ENCODE measurements at places on chromosomes 4 and X.
A peak's percentile ranks its signal among the peaks of the same experiment; 100 is the strongest.

DNA sequence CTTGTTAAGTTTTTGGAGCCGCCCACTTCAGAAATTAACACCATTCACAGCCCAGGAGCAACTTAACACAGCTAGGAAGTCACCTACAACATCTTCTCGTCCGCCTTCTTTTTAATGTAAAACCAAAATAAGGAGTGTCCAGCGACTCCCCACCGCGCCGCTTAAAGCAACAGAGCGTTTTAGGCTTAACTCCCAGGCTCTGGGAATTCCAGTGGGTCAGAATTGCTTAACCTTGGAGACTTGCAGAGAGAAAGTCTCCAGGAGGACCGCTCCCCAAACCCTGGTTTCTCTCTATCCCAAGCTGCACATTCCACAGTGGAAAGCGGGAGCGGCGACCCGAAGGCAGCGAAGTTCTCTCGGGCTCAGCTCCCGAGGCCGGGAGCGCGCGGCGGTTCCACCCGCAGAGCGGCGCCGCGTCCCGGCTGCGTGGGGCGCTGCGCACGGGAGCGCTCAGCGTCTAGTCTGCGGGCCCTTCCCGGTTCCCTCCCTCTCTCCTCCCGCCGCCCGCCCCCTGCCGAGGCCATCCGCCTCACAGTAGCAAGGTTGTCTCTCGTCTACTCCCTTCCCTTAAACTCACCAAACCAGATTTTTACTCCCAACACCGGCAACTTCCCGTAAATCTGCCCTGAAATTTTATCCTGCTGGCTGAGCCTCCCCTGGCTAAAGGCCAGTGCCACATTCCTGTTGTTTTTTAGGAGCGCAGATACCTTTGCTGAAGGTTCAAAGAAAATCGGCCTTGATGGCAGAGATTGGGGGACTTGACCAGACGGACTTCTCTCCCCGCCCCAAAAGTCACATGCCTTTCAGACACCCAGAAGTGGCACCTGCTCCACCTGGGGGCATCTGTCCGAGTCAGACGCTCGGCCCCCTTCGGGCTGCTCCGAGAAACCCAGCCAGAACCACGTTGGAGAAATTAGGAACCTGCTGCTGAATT lies at the start of gene RBM47:
Gene RBM47 (minus strand): TSS at position 464 of the 934 bp plus-strand sequence. CDS start 190,971 bp downstream, outside the sequence.
- DNase-seq, result peak; percentile 44

DNA sequence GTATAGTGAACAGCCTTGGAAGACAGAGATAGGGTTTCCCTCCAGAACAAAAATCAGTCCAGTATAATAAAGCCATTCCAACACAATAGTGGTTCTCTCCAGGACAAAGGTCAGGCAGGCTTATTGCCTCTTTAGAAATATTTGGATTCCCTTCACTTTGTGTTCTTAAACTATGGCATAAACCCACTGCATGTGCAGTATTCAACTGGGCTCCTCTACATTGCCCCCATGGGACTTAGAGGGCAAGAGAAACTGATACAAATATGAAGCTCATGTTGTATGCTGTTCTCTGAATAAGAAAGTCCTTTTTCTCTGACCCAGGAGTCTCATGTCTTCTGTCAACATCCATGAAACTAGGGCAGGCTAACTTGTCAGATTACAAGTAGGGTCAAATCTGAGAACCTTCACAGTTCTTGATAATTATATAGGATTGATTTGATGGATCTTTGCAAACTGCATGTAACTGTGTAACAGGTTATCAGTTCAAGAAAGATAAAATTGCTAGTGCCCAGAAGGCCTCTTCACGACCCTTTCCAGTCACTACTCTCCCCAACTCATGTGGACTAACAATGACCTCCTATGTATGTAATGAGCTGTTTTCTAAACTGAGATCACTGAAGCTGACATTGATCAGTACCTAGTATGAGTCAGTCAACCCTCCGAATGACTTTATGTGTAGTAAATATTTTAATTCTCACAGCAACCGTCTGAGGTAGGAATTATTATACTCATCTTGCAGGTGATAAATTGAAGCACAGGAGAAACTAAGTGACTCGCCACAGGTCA lies 31.9 kb upstream of the FAM9C start:
- DNase-seq, result no peak

- DNase-seq, result no peak
Measured at GRCh38 chr4:3524349-3524748, 7.9 kb downstream of the LRPAP1 start.

DNA sequence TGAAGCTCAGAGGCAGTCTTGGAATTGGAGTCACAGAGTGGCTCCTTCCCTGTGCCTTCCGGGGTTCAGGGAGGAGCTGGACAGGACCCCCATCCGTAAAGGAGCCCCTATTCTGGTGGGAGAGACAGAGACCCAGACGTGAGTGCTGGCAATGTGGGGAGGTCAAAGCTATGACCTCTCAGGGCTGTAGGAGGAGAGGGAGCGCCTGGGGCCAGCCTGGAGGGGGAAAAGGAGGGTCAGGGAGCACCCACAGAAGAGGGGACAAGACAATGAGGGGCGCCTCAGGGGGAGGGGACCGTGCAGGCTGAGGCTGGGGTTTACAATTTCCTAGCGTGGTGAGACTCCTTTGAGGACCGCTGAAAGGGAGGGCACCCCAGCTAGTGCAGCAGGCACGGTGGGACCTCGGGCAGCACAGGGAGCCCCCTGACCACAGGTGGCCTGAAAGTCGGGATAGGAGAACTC lies 97.9 kb upstream of the LRPAP1 start:
- DNase-seq, result no peak

DNA sequence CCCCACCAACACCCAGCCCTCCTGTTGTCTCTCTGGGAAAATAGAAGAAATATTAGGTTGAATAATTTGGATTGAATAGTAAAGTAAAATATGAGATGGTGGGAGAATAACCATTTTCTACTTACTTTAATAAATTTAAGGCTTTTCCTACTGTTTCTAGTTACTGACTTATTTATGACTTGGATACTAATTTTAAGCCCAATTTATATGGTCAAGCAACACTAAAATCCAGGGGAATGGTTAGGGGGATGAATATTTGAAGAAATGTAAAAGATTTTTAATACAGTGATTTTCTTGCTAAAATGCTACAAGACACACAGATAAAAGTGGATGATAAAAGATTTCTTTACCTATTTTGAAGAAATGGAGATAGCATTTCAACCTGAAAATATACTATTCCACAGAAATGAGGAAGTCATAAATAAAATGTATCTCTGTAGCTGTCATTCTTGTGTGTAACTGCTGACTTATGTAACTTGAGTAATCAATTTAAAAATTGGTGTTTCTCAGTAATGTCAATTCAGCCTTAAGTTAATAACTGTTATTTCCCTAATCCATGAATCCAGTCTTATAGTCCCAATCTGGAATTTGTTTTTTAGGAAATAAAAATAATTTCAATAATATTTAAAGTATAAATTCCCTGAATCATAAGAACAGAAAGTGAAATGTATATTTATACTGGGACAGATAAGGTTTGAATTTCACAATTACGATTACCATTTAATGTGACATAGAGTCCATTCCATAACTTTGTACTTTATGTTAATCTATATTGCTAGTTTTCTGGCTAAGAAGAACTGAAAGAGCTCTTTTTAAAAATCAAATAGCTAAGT lies 24.3 kb upstream of the IL2 start:
- DNase-seq, result no peak

DNA sequence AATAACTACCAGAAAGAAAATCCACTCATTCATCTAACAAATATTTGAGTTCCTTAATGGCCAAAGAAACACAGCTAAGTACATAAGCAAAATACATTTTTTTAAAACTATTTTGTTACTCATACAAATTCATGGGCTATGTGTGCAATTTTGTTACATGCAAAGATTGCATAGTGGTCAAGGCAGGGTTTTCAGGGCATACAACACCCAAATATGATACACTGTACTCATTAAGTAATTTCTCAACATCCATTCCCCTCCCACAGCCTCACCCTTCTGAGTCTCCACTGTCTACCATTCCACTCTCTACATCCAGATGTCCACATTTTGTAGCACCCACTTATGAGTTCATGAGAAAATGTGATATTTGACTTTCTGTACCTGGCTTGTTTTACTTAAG lies 58.2 kb downstream of the BRWD3 start:
- no peak for DNase-seq

- no peak for DNase-seq
Measured at GRCh38 chr4:65798498-65799127, 128.3 kb upstream of the EPHA5 start.

DNA sequence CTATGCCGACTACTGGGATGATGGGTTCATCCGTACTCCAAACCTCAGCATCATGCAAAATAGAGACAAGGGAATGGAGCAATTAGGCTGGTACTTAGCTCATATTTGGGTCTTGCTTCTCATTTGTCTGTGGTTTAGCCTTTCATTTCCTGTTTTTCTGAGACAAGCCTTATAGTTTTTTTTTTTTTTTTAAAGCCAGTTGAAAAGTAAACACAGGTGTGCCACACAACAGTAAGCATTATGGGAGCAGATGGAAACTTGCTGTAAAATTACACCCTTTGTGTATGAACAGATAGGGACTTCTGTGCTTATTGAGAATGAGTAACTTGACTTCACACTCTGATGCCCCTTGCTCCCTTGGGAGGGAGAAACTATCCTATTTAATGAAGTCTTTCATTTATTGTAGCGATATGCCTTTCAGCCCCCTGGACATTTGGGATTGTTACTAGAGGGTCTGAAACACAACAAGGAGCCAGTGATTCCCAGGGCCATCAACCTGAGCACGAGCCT lies 13.7 kb downstream of the RASSF6 start:
- no peak for DNase-seq

GRCh38 chr4:152515678-152516077 lies 20.2 kb downstream of the FBXW7 start:
- no peak for DNase-seq
